ENCODE measurements at places on chromosomes 2 and 18. TPM values are rescaled to one million over a fixed set of nuclear protein-coding genes. Genes with fewer than 3 reads are reported as not detected.
A peak's percentile ranks its signal among the peaks of the same experiment; 100 is the strongest.

GRCh38 chr18:8844721-8845148, 139.4 kb downstream of the MTCL1 start:
- H3K27me3 ChIP-seq: no peaks in the 10 kb centered on the region
- H3K4me3 ChIP-seq: no peak overlapping the region
- no peaks in the 10 kb centered on the region for H3K36me3 ChIP-seq
- H3K4me1 ChIP-seq: peaks cover 23% of the 10 kb centered on the region
- H3K27ac ChIP-seq: no peak overlapping the region
- DNase-seq: no peak

The IL36RN gene
- total RNA-seq: not detected

GRCh38 chr2:41000374-41000773, 548.5 kb upstream of the SLC8A1 start:
- no peaks in the 10 kb centered on the region for H3K27me3 ChIP-seq
- DNase-seq: no peak
- H3K4me3 ChIP-seq: no peak overlapping the region
- H3K4me1 ChIP-seq: no peaks in the 10 kb centered on the region

GRCh38 chr2:108983061-108983460, 6.0 kb downstream of the EDAR start:
- no peak for DNase-seq
- H3K36me3 ChIP-seq: no peaks in the 10 kb centered on the region

The LOXHD1 gene
- 0.11 TPM for total RNA-seq

DNA sequence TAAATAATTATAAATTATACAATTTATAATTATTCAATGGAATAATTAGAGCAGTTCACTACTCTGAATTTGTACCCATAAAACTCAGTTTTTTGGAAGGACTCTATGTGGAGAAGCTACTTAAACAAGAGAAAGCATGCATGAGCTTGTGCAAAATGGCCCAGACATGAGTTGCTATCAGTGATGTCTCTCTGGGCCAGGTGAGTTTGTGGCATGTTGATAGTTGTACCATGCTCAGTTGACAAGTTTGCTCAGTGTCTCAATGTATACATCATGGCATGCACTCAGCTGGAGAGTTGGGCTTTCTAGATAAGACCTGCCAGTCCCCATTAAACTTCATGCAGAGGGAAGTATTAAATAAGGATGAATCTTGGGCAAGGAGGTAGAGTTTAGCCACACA, 153.8 kb upstream of the TACR1 start:
- no peak for DNase-seq
- no peak overlapping the region for H3K27ac ChIP-seq
- H3K27me3 ChIP-seq: no peaks in the 10 kb centered on the region
- no peaks in the 10 kb centered on the region for H3K36me3 ChIP-seq
- H3K4me1 ChIP-seq: no peaks in the 10 kb centered on the region

GRCh38 chr2:46683541-46683940, 204.2 kb downstream of the TMEM247 start:
- DNase-seq: no peak
- H3K36me3 ChIP-seq: no peaks in the 10 kb centered on the region
- H3K4me1 ChIP-seq: no peaks in the 10 kb centered on the region
- H3K27ac ChIP-seq: no peak overlapping the region

The ASTL gene
- not detected for total RNA-seq

DNA sequence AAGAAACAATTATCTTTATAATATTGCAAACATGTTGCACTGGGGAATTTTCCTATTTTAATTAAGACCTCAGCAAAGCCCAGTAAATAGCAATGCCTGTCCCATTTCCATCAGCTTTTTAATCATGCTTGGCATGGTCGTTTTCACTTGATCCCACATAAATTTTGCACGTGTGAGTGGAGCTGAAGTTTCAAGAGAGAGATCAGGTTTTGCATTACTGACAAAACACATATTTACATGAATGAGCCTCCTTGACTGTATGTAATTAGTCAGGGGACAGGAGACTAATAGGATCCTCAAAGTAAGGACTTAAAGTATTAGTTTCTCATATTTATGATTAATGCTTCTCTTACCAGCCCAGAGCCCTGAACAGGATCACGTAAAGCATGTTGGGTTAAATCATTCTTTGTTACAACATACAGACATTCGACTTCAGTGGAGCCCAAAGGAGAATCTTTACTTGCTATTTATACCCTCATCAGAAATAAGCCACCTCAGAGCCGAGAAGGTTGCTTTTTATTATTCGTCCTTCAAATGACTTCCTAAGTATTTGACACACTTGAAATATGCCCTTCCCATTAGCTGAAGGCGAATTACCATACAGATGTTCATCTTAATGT, 711.3 kb downstream of the GALR1 start:
- no peak overlapping the region for H3K4me3 ChIP-seq
- no peaks in the 10 kb centered on the region for H3K4me1 ChIP-seq
- DNase-seq: no peak
- H3K27ac ChIP-seq: no peak overlapping the region

The MFSD6 gene
- 57.2 TPM for total RNA-seq

GRCh38 chr2:233795735-233796171, 17.6 kb downstream of the MROH2A start:
- no peak overlapping the region for H3K4me3 ChIP-seq
- peak; percentile 43 for DNase-seq
- no peak overlapping the region for H3K27ac ChIP-seq

The SCN1A gene
- total RNA-seq: 0.44 TPM

The SESTD1 gene
- 19.7 TPM for total RNA-seq

GRCh38 chr2:693606-694005, 16.4 kb upstream of the TMEM18 start:
- no peaks in the 10 kb centered on the region for H3K36me3 ChIP-seq
- no peak overlapping the region for H3K4me3 ChIP-seq
- no peaks in the 10 kb centered on the region for H3K27me3 ChIP-seq
- no peaks in the 10 kb centered on the region for H3K4me1 ChIP-seq
- H3K27ac ChIP-seq: no peak overlapping the region

GRCh38 chr18:32337821-32338220, 132.9 kb downstream of the GAREM1 start:
- H3K4me1 ChIP-seq: no peaks in the 10 kb centered on the region
- no peaks in the 10 kb centered on the region for H3K36me3 ChIP-seq
- H3K27me3 ChIP-seq: no peaks in the 10 kb centered on the region
- no peak overlapping the region for H3K4me3 ChIP-seq
- DNase-seq: no peak

GRCh38 chr18:26482569-26482968, 65.8 kb downstream of the KCTD1 start:
- H3K4me1 ChIP-seq: no peaks in the 10 kb centered on the region
- H3K4me3 ChIP-seq: no peak overlapping the region
- no peaks in the 10 kb centered on the region for H3K36me3 ChIP-seq
- no peak overlapping the region for H3K27ac ChIP-seq

GRCh38 chr18:76437011-76437410, 58.0 kb downstream of the ZNF516 start:
- no peaks in the 10 kb centered on the region for H3K27me3 ChIP-seq
- H3K4me3 ChIP-seq: no peak overlapping the region
- no peak for DNase-seq
- no peaks in the 10 kb centered on the region for H3K4me1 ChIP-seq
- peaks cover 29% of the 10 kb centered on the region for H3K36me3 ChIP-seq
- no peak overlapping the region for H3K27ac ChIP-seq

GRCh38 chr2:230924092-230924469, 961 bp downstream of the GPR55 start:
- no peak for DNase-seq
- H3K4me1 ChIP-seq: no peaks in the 10 kb centered on the region
- H3K27ac ChIP-seq: no peak overlapping the region
- H3K36me3 ChIP-seq: no peaks in the 10 kb centered on the region
- no peak overlapping the region for H3K4me3 ChIP-seq

DNA sequence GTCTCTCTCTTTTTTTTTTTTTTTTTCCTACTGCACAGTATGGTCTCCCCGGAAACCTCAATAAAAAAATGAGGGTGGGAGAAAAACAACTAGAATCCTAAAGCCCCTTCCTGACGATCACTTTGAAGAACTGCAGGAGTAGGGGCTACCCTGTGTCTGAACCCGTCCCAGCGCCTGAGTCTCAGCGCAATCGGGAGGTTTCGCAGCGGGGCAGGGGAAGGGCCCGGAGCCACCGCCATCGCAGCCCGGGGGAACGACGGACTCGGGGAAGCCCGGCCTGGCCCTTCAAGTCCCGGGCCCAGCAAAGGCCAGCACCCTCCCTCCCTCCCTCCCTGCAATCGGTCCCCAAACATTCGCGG, 411 bp downstream of the NARS1 start:
- no peak for DNase-seq
- peaks cover 19% of the 10 kb centered on the region for H3K4me1 ChIP-seq
- H3K36me3 ChIP-seq: peaks cover 18% of the 10 kb centered on the region
- peak overlapping the region; percentile 91 for H3K4me3 ChIP-seq
- peak overlapping the region; percentile 90 for H3K27ac ChIP-seq

GRCh38 chr2:47218066-47218581, 63.0 kb upstream of the STPG4 start:
- no peaks in the 10 kb centered on the region for H3K4me1 ChIP-seq
- DNase-seq: no peak
- no peak overlapping the region for H3K4me3 ChIP-seq
- no peak overlapping the region for H3K27ac ChIP-seq
- H3K36me3 ChIP-seq: no peaks in the 10 kb centered on the region

DNA sequence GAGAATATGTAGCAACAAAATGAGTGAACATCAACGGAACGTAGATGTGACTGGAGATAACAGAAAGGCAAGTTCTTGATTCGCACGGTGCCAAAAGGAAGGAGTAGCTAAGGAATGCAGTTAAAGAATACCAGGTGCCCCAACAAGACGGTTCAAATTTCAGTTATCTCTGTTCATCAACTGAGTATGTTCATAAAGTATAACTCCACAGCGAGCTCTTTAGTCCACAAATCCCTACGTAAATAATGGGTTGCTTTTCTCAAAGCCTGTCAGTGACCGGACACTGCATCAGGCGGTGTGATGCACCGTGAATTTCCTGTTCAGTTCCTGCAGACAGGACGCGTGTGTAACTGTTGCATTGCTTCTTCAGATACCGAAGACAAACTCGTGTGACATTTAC, 91.8 kb downstream of the NOL10 start:
- no peak for DNase-seq
- H3K27me3 ChIP-seq: no peaks in the 10 kb centered on the region
- no peak overlapping the region for H3K4me3 ChIP-seq
- peaks cover 31% of the 10 kb centered on the region for H3K36me3 ChIP-seq
- H3K4me1 ChIP-seq: no peaks in the 10 kb centered on the region

- H3K36me3 ChIP-seq: peaks cover 83% of the 10 kb centered on the region
- H3K4me3 ChIP-seq: no peak overlapping the region
- H3K27me3 ChIP-seq: no peaks in the 10 kb centered on the region
- DNase-seq: no peak
Observed at GRCh38 chr2:241344925-241345651, 11.0 kb upstream of the FARP2 start.

GRCh38 chr2:159516241-159516758, 100.0 kb downstream of the BAZ2B start:
- H3K4me3 ChIP-seq: peak overlapping the region; percentile 40
- DNase-seq: no peak
- no peaks in the 10 kb centered on the region for H3K36me3 ChIP-seq
- peak overlapping the region; percentile 70 for H3K27ac ChIP-seq

- no peaks in the 10 kb centered on the region for H3K27me3 ChIP-seq
- peak overlapping the region; percentile 15 for H3K4me3 ChIP-seq
- peak; percentile 78 for DNase-seq
- H3K36me3 ChIP-seq: no peaks in the 10 kb centered on the region
Observed at GRCh38 chr2:64404743-64405142, 49.2 kb upstream of the LGALSL start.

DNA sequence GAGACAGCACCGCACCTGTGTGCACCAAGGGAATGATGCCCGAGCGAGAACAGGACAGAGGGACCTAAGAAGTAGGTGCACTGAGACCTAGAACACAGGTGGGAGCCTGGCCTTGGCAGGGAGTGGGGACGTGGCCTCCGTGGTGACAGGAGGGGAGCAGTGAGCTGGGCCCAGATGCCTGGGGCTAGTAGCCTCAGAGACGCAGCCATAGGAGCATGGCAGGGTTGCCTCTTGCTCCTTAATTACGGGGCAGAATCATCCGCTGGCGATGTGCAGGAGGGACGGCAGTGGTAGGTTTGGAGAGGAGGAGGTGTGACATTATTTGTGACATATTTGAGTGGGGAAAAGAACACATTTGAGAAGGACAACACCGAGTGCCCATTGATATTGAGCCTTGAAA, 57.0 kb upstream of the HPCAL1 start:
- no peaks in the 10 kb centered on the region for H3K4me1 ChIP-seq
- no peaks in the 10 kb centered on the region for H3K27me3 ChIP-seq

GRCh38 chr18:26746826-26747475, 118.6 kb downstream of the AQP4 start:
- no peak for DNase-seq
- H3K27me3 ChIP-seq: no peaks in the 10 kb centered on the region
- no peaks in the 10 kb centered on the region for H3K36me3 ChIP-seq
- H3K4me3 ChIP-seq: no peak overlapping the region

GRCh38 chr18:78957140-78957539, 22.5 kb upstream of the SALL3 start:
- H3K4me3 ChIP-seq: no peak overlapping the region
- H3K36me3 ChIP-seq: no peaks in the 10 kb centered on the region
- no peak overlapping the region for H3K27ac ChIP-seq
- DNase-seq: no peak
- H3K4me1 ChIP-seq: no peaks in the 10 kb centered on the region

GRCh38 chr2:232235716-232236115, 142.8 kb upstream of the ALPP start:
- no peak overlapping the region for H3K27ac ChIP-seq
- H3K4me1 ChIP-seq: no peaks in the 10 kb centered on the region
- H3K4me3 ChIP-seq: no peak overlapping the region
- DNase-seq: no peak
- H3K36me3 ChIP-seq: no peaks in the 10 kb centered on the region

The PROM2 gene
- total RNA-seq: 0.11 TPM

DNA sequence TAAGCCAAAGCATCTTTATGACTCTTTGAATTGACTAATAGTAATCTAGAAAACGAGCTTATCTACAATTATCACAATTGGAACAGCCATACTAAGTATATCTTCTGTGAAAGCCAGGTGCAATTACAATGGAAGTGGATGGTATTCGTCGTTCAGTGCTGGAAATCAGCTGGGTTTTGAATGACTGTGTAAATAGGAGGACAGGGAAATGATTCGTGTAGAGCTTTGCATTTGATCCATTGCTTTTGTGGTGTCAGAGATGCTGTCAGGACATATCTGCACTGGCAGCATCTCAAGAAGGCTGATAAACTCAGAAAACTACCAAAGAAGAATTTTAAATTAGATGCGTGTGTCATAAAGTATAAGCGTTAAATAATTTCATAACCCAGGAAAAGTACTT, 187.1 kb downstream of the ZNF407 start:
- no peak overlapping the region for H3K4me3 ChIP-seq
- no peaks in the 10 kb centered on the region for H3K4me1 ChIP-seq
- no peaks in the 10 kb centered on the region for H3K36me3 ChIP-seq
- no peak for DNase-seq

DNA sequence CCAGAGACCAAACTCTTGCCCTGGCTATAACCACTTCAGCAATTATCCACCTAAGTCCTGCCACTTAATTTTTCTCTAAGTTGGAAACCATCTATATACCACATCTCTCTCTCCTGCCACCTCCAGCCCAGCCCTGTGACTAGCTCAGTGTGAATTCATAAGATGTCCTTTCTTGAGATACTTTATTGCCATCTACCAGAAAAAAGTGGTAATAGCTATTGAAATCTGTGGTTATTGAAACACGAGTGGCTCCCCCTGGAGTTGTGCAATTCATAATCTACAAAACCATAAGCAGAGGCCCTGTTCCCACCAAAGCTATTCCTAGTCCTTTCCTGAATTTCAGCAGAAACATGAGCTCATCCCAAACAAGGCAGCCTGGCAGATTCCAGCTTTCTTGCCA, 324.0 kb downstream of the TXNL1 start:
- no peaks in the 10 kb centered on the region for H3K36me3 ChIP-seq
- no peaks in the 10 kb centered on the region for H3K27me3 ChIP-seq
- no peak overlapping the region for H3K27ac ChIP-seq
- H3K4me3 ChIP-seq: no peak overlapping the region
